ENCODE measurements at places on chromosomes 7 and 10.

DNA sequence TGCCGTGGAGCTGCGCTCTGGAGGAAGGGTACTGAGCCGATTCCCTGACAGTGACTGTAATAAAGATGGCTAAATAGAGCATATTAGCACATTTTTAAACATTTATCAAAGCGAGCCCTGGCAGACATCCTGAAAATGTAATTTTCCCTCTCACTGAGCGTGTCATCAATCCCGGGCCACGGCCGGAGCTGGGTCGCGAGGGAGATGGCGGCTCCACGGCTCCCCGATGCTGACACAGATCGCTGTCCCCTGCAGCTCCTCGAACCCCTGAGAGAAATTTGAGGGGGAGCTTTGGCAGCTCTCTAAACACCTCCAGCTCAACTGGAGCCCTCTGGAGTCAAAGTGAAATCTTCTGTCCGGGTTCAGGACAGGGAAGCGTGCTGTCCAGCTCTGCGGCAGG, 44.9 kb upstream of the ADGRA1 start:
- DNase-seq, result no peak

GRCh38 chr10:55631071-55631654, 729.9 kb downstream of the ZWINT start:
- DNase-seq, result no peak

GRCh38 chr10:116994113-116994890, 10.7 kb downstream of the SHTN1 start:
- DNase-seq, result no peak

- DNase-seq, result no peak
Measured at GRCh38 chr10:116257785-116258184, 15.2 kb downstream of the GFRA1 start.
